Fibroblast of lung (primary cell): ENCODE measurements at places on chromosomes 13 and 19.
A peak's percentile ranks its signal among the peaks of the same experiment; 100 is the strongest.

DNA sequence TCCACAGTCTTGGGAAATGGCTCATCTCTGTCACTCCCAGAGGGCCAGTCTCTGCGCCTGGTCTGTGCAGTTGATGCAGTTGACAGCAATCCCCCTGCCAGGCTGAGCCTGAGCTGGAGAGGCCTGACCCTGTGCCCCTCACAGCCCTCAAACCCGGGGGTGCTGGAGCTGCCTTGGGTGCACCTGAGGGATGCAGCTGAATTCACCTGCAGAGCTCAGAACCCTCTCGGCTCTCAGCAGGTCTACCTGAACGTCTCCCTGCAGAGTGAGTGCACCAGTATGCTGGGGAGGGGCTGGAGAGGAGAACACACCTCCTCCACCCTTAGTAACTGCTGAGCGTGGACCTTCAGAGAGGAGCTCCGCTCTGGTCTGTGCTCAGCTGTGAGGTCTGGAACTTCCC lies 2.3 kb downstream of the SIGLEC9 start:
- DNase-seq: no peak

GRCh38 chr13:74190999-74191398 lies 56.8 kb upstream of the KLF12 start:
- no peak for DNase-seq

GRCh38 chr19:2573916-2574315 lies 98.0 kb downstream of the GADD45B start:
- no peak for DNase-seq

GRCh38 chr13:109768176-109768575 lies 18.2 kb downstream of the IRS2 start:
- DNase-seq: no peak

GRCh38 chr19:7215176-7215575 lies 79.0 kb downstream of the INSR start:
- DNase-seq: no peak

- peak; percentile 78 for DNase-seq
These were observed 31.4 kb downstream of the PPP5C start for GRCh38 chr19:46378268-46378667.

DNA sequence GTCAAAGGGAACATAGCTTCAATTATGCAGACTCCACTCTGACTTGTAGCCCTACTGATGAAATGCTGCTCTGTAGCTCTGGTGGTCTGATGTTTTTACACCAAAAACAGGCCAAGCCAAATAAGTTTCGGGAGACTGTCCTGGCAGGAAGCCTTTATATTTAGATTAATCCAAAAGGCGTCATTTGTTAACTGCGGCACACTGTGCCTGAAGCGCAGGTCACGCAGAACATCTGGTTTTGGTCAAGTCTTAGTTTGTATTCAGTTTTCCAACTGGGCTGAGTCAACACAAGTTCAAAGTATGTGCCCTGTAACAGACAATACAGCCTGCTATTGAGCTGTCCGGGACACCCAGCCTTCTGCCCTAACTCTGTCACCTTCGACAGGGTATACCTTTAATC lies 154.6 kb upstream of the IPO5 start:
- peak; percentile 77 for DNase-seq

GRCh38 chr19:23095418-23095817 lies 21.4 kb upstream of the ZNF730 start:
- DNase-seq: no peak

- DNase-seq: peak; percentile 5
These were observed 921.6 kb upstream of the PCDH20 start for GRCh38 chr13:62337109-62337880.

DNA sequence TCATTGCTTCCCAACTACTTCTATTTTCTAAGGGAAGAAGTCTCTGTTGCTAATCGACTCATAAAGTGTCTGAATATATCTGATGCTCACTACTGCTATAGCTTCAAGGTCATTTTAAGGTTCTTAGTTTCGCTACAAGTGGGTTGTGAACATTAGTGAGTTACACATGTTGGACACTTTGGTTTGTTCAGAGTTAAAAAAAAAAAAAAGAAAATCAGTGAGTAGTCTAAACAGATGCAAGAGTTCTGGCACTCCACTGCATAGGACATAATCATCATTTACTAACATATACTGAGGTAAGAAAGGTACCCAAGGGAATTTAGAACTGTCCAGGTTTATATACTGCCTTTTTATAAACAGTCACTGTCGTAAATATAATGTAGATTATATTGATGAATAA lies 108.8 kb downstream of the KLF12 start:
- DNase-seq: no peak

DNA sequence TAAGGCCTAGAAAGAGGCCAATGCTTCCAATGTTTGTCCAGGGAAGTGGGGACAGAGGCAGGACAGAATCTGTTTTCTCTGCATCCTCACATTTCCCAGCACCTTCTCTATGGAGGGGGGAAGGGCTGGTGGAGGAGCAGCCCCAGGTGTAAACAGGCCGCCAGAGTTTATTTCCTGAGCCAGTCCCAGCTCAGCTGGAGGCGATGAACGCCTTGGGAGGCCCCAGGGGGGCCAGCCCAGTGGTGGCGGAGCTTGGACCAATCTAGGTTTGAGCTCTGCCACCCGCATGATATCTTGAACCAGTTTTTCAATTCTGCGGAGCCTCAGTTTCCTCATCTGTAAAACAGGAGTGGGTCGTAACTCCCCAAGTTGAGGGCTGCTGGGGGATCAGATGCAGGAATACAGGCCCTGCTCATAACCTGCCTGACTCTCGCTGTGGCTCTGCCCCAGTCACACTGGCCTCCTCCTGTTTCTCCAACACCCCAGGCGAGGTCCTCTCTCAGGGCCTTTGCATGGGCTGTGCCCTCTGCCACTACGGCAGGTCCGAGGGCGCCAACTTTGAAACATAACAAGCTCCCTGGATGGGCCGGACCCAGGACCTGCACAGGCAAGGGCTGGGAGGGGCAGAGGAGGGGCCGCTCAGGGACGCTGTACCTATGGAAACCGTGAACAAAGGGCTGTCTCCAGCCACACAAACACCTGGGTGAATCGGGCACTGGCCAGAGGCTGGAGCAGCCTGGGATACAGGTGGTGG lies 1.1 kb downstream of the TNFAIP8L1 start:
- DNase-seq: no peak

DNA sequence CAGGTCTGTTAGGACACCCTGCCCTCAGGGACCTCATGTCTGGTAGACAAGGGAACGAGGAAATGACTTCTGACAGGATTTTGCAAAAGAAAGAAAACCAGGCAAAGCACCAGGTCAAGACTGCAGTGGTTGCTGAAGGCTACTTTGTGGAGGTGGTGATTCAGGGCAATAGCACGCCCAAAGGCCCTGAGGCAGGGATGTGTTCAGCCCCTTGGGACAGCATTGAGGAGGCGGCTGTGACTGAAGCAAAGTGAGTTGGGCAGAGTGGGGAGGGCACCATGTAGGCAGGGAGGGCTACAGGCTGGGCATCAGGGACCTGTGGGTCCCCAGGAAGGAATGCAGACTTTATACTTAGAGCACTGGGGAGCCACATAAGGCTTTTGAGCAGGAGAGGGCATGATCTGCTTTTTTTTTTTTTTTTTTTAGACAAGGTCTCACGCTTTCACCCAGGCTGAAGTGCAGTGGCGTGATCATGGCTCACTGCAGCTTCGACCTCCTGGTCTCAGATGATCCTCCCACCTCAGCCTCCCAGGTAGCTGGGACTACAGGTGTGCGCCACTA lies 10.8 kb upstream of the HOMER3 start:
- DNase-seq: no peak

GRCh38 chr19:58203814-58204475 lies 21.1 kb downstream of the ZNF274 start:
- peak; percentile 32 for DNase-seq

DNA sequence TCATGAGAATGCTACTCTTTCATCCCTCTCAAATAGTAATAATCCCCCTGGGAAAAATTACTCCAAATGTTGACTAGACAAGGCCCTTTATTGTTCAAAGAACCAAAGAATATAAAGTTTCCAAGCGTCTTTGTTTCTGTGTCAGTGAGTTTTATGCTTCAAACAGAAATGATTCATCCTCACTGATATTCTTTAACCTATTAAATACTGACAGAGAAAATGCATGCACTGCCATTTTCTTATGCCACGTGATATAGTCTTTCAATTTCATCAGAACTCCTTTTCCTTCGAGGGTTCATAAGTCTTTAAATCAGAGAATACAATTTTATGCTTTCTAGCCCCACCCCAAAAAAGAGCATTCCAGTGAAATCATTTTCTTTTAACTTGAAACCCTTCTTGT lies 211.6 kb downstream of the SHISA2 start:
- peak; percentile 24 for DNase-seq

GRCh38 chr13:42696191-42696590 lies 85.2 kb upstream of the FAM216B start:
- peak; percentile 12 for DNase-seq

DNA sequence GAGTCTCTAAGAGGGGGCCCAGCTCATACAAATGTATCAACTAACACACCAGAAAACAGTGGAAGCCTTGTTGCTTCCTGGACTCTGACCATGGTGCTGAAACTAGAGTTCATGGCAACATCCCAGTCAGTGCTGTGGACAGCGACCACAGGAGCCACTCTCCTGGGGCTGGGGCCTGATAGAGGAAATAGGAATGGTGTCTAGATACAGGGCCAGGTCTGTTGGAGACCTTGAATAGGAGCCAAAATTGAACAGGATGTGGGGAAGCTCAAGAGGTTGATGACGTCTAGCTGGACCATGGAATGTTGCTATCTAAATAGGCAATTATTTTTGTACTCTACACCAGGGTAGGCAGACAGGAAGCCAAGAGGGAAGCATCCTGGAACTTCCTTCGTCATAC lies 21.7 kb downstream of the LILRB4 start:
- no peak for DNase-seq

DNA sequence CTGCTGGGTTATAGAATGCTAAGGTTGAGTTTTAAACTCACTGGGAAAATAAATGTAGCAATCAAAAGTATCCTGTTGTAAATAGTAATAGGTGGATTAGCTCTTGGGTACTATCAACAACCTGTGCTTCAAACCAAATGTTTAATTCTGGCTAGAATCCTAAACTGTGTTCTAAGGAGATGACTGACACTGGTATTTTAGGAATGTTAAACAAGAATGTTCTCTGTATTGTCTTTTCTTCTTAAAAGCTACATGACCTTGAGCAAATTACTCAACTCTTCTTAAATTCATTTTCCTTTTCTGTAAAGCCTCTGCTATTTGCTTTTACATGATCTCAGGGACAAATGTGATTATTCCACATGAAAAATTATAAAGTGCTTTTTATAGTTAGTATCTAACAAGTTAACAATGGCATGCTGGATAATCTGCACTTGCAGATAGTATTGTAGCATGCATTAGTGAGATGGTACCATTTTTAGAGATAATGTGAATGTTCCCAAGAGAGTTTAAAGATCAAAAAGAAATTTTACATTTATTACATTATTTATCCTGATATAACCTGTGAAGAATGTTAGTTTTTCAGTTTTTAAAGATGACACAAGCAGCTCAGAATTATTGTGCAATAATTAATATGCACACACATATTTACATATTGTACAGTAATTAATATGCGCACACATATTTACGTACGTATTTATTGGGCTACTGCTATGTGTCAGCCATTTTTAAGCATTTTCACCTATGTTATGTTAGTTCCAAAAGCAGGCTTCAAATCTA lies 13.6 kb upstream of the EPSTI1 start:
- peak; percentile 14 for DNase-seq

- no peak for DNase-seq
These were observed 45.9 kb downstream of the SUGP2 start for GRCh38 chr19:18987456-18987855.

GRCh38 chr13:59451236-59451635 lies 712.5 kb downstream of the DIAPH3 start:
- no peak for DNase-seq

- DNase-seq: peak; percentile 88
These were observed 47.9 kb upstream of the EPHX3 start for GRCh38 chr19:15280048-15280725.
